Fibroblast of skin of scalp (primary cell): ENCODE measurements at places on chromosomes 6 and 20.

DNA sequence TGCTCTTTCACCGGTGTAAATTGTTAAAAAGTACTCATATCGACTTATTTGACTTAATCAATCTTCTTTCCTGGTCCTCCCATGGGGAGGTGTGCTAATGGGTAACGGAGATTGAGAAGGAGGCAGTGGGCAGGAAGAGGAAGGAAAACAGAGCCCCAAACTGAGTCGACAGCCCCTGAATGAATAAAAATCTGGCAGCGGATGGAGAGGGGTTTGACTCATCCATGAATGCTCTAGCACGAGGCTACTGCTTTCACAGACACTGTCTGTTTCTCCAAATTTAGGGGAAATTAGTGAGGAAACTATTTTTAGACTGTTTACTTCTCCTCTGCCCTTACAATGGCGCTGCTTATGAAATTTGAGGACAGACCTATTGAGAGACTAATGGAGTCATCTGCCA, 142.2 kb upstream of the ATXN1 start:
- peak; percentile 48 for DNase-seq

DNA sequence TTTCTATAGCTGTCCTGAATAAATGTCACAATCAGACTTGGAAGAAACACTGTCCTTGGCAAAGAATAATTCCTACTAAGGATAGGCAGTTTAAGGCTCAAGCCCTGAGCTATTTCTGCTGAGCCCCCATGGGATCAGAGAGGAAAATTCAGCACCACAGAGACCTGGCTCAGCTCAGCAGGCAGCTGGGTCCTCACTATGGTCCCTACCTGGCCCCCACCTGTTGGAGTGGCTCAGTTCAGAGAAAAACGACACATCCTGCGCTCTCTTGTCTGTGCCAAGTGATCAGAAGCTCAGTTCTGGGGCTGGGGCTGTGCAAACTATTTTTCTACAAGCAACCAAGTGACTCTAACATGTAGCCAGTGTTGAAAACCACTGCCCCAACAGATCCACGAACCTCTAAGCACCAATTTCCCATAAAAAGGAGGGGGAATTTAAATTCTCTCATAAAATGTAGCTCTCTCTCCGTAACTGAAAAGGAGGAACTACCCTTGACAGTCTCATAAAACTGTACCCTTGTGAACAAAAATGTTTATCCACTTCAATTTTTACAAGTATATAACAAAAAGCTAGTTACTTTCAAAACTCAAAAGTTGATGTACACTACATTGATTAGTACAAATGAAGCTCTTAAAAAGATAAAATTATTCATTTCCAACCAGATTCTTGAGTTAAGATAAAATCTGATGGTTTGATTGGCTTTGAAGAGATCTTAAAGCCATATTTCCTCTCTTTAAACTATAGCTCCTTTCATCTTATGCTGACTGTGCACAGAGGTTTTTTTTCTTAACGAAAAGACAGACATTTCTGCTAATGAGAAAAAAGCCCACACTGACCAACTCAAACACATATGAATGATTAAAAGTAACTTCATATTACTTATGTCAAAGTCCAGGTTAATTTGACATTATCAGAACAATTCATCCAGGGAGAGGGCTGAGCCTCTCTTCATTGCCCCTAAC, 52.0 kb downstream of the KIF13A start:
- DNase-seq = no peak

GRCh38 chr20:61940491-61940890, 125.2 kb downstream of the TAF4 start:
- DNase-seq = no peak

DNA sequence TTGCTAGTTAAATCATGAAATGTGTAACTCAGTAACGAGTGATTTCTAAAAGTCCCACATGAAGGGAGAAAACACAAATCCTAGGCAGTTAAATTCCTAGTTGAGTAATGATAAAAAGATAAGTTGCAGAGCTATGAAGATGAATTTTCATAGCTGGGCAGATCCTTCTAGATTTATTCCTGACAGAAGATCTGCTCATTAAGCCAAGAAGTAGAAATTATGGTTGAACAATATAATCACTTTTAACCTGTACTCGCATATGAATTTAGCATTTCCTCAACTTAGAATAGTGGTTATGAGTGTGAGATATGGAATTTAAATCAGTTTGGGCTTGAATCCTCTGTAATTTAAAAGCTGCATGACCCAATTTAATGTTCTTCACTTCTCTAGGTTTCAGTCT, 359.2 kb upstream of the HSF2 start:
- DNase-seq = no peak

- peak; percentile 78 for DNase-seq
These were observed at the start of gene TPBG for GRCh38 chr6:82363428-82364086. Gene TPBG (plus strand): TSS chr6:82363817. CDS start chr6:82364962, 1,145 bp downstream.

- DNase-seq = peak; percentile 17
These were observed 52.8 kb upstream of the BMP6 start for GRCh38 chr6:7673063-7673536.

DNA sequence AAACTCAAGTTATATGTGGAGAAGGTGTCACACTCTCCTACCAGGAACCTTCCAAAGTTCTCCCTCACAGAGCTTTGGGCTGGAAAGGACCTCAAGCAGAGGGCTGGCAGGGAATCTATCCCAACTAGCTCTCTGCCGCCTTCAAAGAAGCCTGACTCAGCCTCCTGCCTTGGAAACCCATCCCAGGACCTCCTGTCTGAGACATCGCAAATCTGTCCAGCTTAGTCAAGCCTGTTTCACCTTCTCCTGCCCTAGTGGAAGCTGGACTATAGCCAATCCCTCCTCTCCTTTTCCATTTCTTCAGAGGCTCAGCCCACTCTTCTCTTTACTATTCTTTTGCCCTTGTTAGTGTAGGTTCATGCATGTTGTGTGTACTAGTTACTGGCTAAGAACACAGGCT, 48.2 kb upstream of the FOXP4 start:
- peak; percentile 20 for DNase-seq

GRCh38 chr6:524803-525202, 132.1 kb downstream of the HUS1B start:
- no peak for DNase-seq

- no peak for DNase-seq
These were observed 1.5 kb downstream of the GCM2 start for GRCh38 chr6:10880366-10880765.

GRCh38 chr6:42451333-42452170, at the start of gene TRERF1:
Gene TRERF1 (minus strand): TSS chr6:42451926. CDS start chr6:42269590, 182,336 bp downstream.
- DNase-seq = peak; percentile 85

DNA sequence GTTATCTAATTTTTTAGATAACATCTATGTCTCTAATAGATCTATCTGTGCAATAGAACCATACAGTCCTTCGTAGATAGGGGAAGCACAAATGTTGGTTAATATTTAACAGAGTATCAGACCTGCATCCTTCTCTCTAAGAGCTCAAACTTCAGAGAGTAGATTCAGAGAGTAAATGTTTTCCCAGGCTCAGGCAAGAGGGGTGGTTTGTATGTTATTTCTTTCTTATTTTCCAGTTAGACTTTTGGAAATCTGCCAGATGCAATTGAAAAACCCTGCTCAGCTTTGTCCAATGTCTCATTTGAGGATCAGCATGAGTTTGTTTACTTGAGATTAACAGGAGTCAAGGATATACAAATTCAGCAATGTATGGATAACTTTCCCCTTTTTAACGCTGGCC, 361.9 kb downstream of the BCKDHB start:
- DNase-seq = no peak

DNA sequence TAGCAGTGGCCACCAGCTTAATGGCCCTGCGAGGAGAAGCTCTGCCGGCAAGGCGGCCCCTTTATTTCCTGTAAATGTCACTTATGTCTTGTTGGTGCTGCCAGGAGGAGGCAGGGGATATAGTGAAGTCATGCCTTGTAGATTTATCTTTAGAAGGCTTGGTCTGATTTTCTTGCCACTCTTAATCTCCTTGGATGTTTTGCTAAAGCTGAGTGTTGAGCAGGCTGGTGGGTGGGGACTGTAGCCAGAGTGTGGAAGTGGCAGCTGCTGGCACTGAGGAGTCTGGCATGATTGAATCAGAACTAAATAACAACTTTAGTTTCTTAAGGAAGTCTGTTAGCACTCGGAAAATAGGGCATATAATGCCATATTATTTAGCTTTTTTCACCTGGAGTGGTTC, 77.9 kb downstream of the PHF20 start:
- no peak for DNase-seq

GRCh38 chr20:47389867-47390347, 33.4 kb upstream of the ZMYND8 start:
- peak; percentile 52 for DNase-seq

- no peak for DNase-seq
These were observed 6.2 kb downstream of the PSMA7 start for GRCh38 chr20:62137092-62137384.

DNA sequence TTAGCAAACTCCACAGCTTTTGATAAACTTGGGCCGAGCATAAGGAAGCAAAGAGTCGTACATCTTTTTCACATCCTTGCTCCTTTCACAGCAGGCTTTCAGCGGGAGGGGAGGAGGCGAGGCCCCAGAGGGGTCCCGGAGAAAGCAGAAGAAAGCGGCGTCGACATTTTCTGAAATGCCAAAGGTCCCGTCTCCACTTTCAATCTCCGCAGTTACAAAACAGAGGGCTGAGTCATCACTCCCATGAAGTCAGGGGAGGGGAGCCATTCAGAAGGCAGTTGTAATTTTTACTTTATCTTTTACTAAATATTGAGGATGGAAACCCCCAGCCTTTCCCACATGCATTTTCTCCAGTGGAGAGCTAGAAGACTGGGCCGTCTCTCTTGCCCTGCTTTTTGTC, 174.2 kb upstream of the THBS2 start:
- DNase-seq = peak; percentile 76

DNA sequence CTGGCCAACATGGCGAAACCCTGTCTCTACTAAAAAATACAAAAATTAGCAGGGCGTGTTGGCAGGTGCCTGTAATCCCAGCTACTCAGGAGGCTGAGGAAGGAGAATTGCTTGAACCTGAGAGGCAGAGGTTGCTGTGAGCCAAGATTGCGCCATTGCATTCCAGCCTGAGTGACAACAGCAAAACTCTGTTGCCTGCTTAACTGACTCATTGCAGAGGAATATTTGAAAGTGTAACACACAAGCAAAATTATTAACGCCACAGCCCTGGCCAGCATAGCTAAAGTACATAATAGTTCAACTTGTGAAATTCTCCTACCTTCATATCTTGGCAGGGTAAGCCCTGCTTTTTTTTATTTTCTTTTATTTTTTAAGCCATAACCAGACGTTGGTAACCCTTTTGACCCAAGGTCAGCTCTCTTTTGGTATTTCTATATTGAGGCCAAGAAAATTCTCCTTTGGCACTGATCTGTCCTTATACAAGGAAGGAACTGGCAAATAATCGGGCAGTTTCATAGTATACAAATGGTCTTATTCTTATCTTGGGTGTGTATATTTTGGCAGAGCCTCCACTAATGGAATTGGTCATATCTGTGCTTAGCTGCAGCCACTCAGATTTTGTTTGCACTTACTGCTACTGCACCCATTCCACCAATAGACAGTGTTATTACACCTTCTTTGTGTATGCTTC, 4.0 kb upstream of the ADGRF5 start:
- DNase-seq = peak; percentile 68

GRCh38 chr6:27144740-27145079, 102.8 kb upstream of the PRSS16 start:
- no peak for DNase-seq

DNA sequence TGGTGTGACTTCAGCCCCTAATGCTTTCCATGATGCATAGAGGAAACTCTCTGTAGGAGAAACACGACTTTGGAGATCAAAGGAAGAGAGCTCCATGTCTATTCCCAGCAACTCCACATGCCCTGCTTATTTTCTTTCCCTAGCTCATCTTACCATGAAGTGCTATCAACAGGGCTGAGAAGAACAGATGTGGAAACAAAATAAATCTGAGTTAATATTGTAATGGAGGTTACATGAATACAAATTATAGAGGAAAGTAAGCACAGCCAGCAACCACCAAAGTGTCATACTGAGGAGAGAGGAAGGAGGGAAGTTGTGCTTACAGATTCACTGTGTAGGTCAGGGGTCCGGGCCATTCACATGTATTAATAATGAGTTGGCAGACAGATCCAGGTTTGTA, 157.5 kb downstream of the RFPL4B start:
- no peak for DNase-seq

DNA sequence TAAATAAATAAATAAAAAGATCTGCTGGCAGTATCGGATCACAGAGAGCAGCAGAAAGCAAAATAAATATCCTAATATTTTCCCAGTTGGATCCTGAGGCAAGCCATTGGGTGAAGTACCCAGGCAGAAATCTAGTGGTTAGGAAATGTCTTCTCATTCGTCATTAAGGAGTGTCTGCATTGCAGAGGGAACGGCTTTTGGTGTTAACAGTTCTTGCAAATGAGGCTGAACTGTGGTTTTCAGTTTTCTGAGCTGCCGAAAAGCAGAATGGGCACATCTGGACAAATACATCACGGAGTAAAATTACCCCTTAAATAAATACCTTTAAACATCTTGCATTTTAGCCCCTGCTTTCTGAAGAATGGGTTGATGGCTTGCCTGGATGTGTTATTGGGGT, 82.3 kb upstream of the MPC1 start:
- DNase-seq = no peak

DNA sequence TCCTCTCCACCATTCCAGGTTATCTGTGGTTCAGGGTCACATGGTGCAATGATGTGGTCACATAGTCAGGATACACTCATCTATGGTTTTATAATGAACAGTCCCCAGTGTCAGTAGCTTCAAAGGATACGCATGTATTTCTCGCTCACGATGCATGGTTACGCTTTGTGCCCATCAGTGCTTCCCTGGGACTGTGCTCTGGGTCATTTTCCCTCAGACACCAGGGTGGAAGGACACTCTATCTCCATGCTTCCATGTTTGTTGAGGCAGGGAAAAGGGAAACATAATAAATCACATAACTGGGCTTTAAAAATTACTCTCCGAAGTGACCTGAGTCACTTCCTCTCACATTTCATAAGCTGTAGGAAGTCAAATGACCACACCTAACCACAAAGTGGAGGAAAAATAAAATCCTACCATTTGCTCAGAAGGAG, 394.8 kb upstream of the NOX3 start:
- DNase-seq = peak; percentile 2

- DNase-seq = no peak
These were observed 209.9 kb upstream of the PRND start for GRCh38 chr20:4511776-4512175.

- peak; percentile 59 for DNase-seq
These were observed 197.7 kb upstream of the PREP start for GRCh38 chr6:105600336-105601260.

GRCh38 chr20:13401596-13401995, 180.5 kb downstream of the ISM1 start:
- no peak for DNase-seq

GRCh38 chr6:102313699-102314098, 920.2 kb downstream of the GRIK2 start:
- DNase-seq = no peak
